ENCODE measurements at places on chromosomes 2 and 18.

GRCh38 chr2:233802132-233802815 lies 24.1 kb downstream of the MROH2A start:
- no peak for DNase-seq

- no peak for DNase-seq
Observed at GRCh38 chr18:11817229-11817628, 34.0 kb upstream of the CHMP1B start.

GRCh38 chr2:132915812-132916549 lies 246.0 kb upstream of the LYPD1 start:
- DNase-seq: no peak

GRCh38 chr18:43914018-43914417 lies 636.7 kb upstream of the SYT4 start:
- no peak for DNase-seq

GRCh38 chr2:218964041-218964771 lies 4.7 kb downstream of the CDK5R2 start:
- DNase-seq: peak; percentile 69

Data from EH (cell line).